ENCODE measurements at places on chromosomes 6 and 20.

GRCh38 chr20:53040693-53041589, 68.8 kb downstream of the TSHZ2 start:
- no peak for DNase-seq

DNA sequence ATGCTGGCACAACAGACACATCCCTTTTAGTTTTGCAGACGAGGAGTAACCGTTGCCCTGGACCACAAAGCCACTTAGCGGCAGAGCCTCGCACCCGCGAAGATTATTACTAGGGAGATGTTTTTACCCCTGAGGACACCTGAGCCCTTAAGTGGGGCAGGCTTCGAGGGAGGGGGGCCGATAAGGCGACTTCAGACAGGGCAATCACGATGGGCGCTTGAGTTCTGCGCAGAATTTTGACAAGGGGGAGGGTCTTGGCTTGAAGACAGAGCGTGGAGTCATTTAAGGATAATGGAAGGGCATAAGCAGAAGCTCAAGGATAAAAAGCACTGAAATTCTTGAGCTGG, 650 bp upstream of the TTK start:
- DNase-seq, result no peak

DNA sequence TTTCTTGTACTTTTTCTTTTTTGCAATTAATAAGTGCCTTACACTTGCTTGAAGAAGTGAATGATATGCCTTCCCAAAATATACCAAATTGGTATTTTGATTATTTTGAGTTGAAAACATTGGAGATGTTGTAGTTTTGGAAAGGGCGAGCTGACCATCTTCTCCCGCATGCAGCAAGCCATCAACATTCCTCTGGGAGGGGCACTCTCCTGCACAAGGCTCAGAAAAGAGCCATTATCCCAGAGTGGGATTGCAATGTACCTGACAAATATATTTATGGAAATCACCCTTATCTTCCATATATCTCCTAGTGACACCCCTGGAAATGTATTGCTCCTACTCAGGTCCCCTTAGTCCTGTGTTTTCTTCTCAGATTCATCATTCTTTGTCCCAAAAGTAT, 22.8 kb upstream of the PNRC1 start:
- DNase-seq, result no peak

- no peak for DNase-seq
Observed at GRCh38 chr20:44856442-44856841, 29.1 kb upstream of the YWHAB start.

DNA sequence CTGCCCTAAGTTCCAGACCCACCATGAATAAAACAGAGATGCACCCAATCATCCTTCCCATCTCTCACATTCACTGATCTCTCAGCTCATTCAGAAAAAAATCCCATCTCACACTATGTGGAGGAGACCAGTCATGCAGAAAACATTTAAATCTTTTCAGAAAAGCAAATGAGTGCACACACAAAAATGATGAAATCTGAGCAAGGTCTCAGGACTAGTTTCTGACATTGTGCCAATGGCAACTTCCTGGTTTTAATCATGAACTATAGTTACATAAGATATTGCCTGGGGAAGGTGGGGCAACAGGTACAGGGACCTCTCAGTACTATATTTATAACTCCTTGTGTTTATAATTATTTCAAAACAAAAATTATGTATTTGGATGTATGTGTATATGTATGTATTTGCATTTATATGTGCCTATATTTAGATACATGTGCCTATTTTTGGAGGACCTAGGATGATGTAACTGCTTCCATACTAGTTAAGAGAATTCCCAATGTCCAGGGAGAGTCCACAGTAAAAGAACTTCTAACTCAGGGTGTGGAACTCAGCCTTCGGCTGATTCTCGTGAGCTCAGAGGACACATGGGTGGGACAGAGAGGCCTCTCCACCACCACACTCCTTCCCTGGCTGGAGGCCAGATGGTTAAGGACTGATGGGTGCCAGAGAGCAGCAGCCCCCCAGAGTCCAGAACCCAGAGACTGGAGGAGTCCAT, 71.7 kb upstream of the MAP3K4 start:
- DNase-seq, result no peak

- DNase-seq, result no peak
Observed at GRCh38 chr6:117449549-117450439, 24.1 kb upstream of the ROS1 start.

DNA sequence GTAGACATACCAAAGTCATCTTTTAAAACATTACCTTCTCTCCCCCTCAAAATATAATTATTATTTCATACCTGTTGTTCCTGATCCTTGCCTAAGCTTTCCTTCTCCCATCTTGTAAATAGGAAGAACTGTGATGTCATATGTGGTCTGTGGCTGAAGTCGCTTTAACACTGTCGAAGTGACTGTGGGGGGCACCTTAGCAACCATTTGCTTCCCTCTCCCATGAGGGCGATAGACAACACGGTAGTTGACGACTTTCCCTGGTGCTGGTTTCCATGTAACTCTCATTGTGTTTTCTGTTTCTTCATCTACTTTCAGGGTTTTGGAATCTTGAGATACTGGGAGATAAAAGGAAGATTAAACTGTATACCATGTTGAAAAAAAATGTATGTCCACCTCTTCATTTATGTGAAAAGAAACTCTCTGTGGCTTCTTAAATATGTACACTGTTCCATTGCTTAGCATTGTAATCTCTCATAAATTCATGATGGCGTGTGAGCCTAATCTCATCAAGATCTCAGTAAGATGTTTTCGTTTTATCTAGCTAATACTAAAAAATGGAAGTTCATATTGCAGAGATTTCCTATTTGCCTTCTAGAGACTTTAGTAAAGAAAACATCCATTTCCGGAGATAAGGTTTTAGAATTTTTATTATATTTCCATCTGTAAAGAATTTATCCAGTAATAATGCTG, 49.5 kb downstream of the COL12A1 start:
- DNase-seq, result no peak

- DNase-seq, result no peak
Observed at GRCh38 chr6:12203001-12203400, 87.2 kb upstream of the EDN1 start.

GRCh38 chr6:95768539-95768938, 191.2 kb downstream of the MANEA start:
- DNase-seq, result no peak

DNA sequence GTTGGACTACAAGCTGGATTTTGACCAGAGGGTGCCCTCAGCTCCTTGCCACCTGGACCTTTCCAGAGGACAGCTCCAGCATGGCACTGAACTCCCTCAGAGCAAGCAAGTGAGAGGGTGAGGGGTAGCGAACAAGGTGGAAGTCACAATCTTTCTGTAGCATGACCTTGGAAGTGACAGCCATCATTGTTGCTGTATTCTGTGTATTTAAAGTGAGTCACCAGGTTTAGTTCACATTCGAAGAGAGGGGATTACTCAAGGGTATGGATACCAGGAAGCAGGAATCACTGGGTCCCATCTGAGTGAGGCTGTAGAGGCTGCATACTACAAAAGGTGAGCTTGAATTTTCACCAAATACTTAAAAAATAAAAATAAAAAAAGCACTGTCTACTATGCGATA, 280.0 kb upstream of the SPTLC3 start:
- DNase-seq, result no peak

GRCh38 chr6:44068607-44069296, 58.5 kb downstream of the MRPL14 start:
- DNase-seq, result no peak

DNA sequence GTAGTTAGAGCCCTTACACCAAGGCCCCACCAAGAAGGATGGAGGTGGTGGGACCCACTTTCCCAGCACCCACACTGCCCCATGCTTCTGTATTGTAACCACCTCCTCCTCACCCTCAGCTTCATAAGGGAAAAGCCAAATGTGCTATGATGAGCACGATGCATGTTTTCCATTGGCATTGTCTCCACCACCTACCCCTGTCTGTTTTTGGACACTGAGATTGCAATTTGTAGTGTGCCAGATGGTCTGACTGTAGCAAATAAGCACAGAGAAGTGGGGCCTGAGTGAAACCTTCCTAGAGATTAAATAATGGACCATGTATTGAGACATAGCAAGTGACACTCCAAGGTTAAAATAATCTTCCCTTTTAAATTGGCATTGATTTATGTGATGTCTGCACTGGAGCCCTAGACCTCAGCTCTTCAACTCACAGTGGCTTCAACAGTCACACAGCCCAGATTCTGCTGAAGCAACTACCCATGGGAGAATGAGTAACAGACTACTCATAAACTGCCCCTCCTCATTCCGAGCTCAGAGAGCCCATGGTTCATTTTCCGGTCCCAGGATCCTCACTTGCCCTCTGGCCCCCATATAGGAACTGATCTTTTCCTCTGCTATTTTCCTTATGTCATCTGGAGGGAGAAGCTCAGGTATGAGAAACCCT, 177.9 kb downstream of the COL9A1 start:
- DNase-seq, result no peak

DNA sequence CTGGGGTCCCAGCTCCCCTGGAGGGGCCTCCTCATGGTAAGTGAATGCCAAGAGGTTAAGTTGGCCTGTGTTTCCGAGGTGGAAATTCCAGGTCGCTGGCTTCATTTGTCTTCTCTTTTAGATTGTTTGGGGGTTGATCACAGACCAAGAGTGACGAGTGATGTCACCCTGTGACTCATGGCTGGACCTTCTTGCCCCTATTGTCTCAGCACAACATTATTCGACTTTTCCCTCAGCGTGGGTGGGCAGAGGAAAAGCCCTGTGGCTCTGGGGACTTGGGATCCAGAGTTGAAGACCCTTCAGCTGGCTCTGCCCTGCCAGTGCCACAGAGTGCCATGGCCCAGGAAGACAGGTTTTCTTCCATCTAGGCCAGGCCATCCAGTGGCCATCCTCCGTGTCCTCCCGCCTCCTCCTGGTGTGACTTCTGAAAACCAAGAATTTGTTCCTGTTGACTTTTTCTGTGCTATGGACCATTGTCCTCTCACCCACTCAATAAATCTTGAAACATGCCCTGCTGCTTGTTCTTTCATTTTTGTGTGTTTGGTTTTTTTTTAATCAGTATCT, 15.4 kb upstream of the SNHG17 start:
- no peak for DNase-seq

GRCh38 chr20:38706509-38706908, 17.8 kb upstream of the SLC32A1 start:
- no peak for DNase-seq

DNA sequence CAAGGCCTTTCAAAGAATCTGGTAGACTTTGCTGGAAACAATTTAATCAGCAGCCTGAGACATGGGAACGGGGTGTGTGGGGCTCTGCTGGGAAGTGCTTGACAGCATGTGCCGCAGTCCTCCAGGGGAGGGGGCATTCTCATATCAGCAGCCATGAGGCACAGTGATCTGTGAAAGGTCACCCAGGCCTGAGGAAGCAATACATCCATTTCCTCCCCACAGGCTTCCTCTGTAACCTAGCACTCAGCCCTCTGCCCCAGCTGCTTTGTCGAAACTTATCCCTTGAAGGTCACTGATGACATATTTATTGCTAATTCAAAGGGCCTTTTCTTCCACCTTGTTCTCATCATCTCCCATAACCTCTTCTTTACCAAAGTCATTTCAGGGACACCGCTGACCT, 103.3 kb downstream of the TNFAIP3 start:
- no peak for DNase-seq

DNA sequence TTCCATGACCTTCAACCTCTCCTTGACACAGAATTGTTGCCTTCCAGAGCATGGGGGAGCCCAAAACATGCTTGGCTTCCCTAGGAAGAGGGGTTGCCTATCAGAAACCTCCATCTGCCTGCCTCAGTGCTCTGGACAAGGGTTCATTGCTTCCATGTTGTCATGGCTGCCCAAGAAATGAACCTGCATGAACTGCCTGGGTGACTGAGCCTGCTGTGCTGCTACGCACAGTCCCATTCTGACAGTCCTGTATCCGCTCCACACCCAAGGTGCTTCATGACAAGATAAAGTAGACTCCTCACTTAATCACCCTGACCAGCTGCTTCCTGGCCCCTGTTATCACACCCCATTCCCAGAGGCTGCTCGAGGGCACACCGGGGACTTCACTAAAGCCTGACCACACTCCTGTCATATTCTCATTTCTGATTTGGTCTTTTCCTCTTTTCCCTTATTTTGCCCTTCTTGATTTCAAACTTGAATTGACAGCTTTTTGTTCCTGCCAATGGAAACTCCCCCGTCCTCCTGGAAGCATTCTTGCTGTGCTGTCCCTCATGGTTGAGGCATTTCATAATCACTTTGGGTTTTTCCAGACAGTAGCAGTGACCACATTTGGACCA, 31.9 kb downstream of the GMPR start:
- DNase-seq, result no peak

GRCh38 chr6:73688351-73688750, 7.7 kb upstream of the CD109 start:
- DNase-seq, result no peak

- DNase-seq, result no peak
Observed at GRCh38 chr6:14206391-14206790, 88.8 kb downstream of the CD83 start.

DNA sequence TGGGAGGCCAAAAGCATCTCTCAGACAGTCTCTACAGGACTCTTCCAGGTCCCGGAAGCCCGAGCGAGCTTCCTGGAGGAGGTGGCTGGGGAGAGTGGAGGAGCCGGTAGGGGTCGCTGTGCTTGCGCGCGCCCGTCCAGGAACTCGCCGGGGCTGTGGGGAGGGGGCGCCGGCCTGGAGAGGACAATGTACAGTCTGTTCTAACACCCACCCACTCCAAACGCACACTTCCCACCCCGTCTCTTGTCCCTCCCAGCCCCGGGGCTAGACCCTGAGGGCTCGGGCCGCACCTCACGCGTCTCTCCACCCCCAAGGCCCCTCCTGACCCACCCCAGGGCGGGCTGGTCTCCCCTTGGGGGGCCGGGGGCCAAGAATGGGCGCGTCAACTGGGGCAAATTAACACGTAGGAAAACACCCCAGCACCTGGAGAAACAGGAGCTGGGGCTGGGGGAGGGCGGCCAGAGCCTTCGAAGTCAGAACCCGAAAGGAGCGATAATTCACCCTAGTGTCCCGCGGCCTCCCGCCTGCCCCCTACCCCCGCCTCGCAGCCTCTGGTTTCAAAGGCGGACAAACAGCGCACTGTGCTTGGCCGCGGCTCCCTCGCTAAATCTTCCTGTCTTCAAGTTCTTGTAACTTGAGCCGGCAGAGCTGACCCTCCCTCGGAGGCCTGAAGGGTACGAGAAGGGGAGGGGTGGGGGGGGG, 103.2 kb upstream of the FOXP4 start:
- DNase-seq, result no peak

- DNase-seq, result no peak
Observed at GRCh38 chr6:106832766-106833510, 141.6 kb downstream of the CD24 start.

Measured in esophagus squamous epithelium (tissue), 5 donors.